ENCODE measurements at places on chromosomes 4 and X.

- DNase-seq: no peak
Observed at GRCh38 chr4:97367878-97368277, 775.4 kb downstream of the STPG2 start.

DNA sequence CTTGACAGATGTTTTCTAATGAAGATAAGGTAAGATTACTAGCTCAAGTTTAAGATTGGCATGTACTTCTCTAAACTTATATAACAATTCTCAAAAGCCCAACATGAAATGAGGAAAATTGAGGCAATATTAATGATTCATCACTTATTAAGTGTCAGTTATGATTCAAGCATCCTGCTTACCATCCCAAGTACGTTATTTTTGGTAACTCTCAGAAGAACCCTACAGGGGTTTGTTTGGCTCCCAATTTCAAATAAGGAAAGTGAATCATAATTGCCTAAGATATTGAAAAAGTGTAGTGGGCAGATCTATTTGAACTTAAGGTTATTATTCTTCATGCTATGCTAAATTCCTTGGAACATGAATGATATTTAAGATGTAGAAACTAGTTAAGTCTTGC, 387.9 kb upstream of the TENM3 start:
- DNase-seq: no peak

DNA sequence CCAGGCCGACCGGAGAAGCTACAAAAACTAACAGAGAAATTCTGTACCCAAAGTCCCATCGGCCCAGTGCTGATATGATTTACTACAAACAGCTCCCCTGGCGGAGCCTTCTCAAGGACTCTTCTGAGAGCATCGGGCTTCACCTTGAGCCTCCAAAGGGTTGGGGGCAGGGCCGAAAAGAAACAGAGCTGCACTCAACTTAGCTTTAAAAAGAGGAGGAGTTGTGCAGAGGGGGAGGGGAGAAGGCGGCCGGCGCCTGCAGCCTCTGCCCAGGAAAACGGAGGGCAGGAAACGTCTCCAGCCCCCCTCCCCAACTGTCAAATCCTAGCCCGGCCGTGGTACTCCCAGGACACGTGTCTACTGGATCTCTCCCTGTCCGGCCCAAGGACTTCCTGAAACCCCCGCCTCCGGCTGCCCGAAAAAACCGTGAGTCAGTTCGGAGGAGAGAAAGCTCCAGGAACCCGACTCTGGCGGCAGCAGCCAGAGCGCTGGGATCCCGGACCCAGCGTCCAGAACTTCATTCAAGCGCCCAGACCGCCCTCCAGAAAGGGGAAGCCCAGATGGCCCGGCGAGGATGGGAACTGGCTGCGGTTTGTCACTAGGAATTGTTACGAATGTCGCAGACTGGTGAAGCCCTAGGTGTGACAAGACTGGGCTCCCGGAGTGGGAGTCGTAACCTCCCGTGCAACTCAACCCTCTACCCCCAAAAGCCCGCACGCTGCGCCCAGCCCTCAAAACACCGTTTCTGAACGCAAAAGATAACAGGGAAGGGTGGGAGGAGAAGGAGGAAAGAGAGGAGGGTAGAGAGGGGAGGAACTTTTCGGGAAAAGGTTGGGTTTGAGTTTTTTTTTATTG, 973 bp downstream of the ADAMTS3 start:
- DNase-seq: peak; percentile 39

GRCh38 chrX:15245896-15246295, 24.0 kb downstream of the ASB9 start:
- DNase-seq: no peak

DNA sequence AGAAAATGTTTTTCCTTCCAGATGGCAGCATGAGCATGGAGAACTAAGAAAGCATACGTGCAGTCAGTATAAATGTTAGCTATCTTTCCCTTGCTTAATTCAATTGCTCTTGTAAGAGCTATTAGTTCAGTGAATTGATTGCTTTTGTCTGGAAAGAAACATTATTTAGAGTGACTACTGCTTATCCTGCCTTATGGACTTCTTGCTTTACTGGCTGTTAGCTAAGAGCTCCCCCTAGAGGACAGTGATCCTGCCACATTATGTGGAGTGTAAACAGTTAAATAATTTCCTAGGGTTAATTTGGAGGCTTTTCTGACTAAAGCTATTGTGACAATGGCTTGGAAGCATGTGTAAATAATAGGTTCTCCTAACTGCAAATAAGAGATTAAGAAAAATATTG, 1402.4 kb downstream of the FAM133A start:
- DNase-seq: no peak

- DNase-seq: no peak
Observed at GRCh38 chrX:124764354-124764753, 418.0 kb downstream of the SH2D1A start.

GRCh38 chrX:8190341-8190830, 19.3 kb upstream of the VCX2 start:
- DNase-seq: no peak

DNA sequence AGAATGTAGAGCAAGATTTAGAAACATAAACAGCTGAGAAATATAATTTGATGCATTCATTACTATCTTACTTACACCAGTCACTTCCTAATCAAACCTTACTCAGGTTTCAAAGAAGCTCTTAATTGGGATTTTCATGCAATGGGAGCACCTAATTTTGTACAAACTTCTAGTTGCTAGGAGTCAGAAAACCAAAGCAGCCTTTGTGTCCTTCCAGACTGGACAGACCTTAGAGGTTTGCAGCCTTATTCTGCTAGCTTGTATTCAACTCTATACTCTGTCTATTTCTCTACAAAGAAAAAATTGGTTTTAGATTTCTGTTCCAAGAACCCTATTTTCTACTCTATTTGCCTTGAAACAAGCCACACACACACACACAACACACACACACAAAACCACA, 19.4 kb downstream of the GABRA2 start:
- no peak for DNase-seq

GRCh38 chrX:35461164-35461563, 337.0 kb upstream of the MAGEB16 start:
- DNase-seq: no peak

- DNase-seq: no peak
Observed at GRCh38 chr4:90165883-90166282, 38.7 kb downstream of the CCSER1 start.

- peak; percentile 10 for DNase-seq
Observed at GRCh38 chrX:44343412-44344141, at the start of gene EFHC2. Gene EFHC2 (minus strand): TSS chrX:44343672. CDS start chrX:44343588, 84 bp downstream.

DNA sequence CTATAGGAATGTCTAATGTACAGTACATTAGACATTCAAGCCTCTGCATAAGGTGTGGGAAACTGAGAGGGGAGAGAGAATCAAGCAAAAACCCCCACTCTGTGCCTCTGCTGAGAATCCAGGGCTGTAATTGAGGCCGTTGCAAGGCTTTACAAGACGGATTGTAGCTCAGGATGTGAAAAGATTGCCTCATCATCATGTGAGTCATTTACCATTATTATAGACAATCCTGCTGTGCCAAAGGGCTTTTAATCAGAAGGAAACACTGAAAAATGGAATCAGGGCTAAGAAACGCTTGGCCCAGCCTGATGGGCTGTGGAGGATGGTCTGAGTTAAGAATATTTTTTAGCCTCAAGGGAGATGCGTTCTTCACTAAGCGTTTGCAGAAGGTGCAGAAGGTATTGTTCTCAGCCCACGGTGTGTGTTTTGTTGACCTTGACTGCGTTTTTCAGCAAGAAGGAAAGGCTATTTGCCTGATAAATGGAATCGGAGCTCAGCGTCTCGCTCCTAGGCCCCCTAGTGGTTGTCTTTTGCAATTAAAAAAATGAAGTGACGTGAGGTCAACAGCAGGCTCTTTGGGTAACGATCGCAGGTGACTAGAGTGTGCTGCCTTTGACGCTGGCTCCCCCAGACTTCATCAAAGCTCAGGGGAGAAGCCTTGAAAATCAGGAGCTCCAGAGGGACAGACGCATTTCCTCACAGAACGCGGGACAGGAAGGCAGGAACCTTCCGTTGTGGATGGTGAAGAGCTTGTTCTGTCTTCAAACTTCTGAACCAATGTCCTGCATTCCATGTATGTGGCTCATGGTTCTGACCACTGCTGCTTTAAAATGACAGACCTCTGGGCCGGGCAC, 18.1 kb upstream of the CHRNA9 start:
- peak; percentile 57 for DNase-seq

GRCh38 chr4:180596888-180597483, 1646.2 kb upstream of the TENM3 start:
- no peak for DNase-seq

GRCh38 chr4:154025110-154025509, 236.2 kb upstream of the SFRP2 start:
- DNase-seq: no peak

DNA sequence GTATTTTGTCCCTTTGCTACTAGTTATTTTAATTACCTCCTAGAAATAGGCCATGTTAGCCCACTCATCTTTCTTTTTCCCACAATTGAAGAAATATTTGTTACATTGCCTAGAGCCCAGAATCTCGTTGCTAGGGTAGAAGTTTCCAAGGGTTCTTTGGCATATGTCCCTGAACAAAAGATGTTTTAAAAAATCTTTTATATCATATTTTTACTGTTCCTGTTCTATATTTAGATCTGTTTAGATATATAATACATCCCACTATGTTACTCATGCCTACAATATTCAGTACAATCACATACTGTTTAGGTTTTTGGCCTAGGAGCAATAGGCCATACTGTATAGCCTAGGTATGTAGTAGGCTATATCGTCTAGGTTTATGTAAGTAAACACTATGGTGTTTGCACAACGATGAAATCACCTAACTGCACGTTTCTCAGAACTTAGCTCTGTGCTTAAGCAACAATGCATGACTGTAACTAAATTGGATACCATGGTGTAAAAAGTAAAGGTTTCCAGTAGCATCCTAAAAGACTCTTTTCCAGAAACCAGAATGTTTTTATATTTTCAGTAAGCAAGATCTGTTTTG, 236.0 kb upstream of the SLIT2 start:
- no peak for DNase-seq

GRCh38 chrX:119574394-119575266, at the start of gene UBE2A:
Gene UBE2A (plus strand): TSS chrX:119574563. CDS start chrX:119574712, 149 bp downstream.
- peak; percentile 80 for DNase-seq

- no peak for DNase-seq
Observed at GRCh38 chr4:159673221-159673620, 570.3 kb downstream of the RAPGEF2 start.

DNA sequence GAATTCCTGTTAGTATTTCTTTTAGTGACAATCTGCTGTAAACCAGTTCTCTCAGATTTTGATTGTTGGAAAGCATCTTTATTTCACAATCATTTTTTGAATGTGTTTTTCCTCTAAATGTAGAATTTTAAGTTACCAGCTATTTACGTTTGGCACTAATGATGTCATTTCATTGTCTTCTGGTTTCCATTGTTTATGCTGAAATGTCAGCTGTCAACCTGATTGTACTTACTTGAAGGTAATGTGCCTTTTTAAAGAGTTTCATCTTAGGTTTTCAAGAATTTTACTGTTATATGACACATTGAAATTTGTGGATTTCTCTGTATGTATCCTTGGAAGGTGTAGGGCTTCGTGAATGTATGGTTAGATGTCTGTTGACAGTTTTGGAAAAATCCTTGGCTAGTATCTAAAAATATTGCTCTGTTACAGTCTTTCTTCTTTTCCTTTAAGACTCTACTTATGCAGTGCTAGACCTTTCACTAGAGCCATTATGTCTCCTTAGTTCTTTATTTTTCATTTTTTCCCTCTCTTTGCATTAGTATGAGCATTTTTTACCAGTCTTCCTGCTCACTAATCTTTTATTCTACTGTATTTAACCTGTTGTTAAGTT, 30.4 kb downstream of the SMAD1 start:
- DNase-seq: no peak

- no peak for DNase-seq
Observed at GRCh38 chr4:139025841-139026240, 10.3 kb downstream of the NOCT start.

GRCh38 chr4:16150716-16151115, 66.9 kb upstream of the PROM1 start:
- DNase-seq: no peak

DNA sequence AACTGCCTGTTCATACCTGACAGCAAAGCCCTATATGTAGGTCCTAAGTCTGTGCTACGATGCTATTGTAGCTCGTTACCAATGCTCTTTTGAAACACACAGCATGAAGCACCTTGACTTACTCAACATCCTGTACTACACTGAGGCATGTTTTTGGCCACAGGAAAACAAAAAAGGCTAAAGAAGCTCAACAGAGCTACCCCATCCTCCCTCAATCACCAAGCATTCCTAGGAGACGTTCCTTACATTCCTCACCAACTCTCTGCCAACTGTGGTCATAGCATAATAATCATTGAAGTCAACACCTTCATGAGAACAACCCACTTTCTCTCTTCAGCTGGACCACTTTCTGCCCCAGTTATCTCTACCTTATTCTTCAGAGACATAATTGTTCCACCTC, 73.7 kb upstream of the SLC25A43 start:
- DNase-seq: no peak

DNA sequence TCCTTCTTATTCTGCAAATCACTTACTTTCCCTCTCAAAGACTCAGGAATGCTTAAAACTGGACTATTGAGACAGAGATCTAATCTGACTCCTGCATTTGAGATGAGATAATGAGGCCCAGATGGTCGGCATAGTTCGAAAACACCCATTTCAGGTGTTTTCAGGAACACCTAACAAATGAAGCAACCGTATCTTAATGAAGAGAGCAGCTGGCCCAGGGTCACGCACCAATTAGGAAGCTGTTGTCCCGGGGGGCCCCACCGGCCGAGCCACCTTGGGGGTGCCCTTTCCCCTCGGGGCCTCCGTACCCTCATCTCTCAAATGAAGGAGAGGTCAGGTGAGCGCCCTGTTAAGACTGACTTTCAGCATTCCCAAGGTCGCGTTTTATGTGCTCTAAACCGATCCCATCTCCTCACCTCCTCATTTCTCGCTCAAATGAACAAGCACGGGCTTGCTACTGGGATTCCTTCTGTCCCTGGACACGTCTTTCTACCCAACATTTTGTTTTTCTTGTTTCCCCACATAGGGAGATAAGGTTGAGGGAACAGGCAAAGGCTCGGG, 824 bp downstream of the LRPAP1 start:
- no peak for DNase-seq

DNA sequence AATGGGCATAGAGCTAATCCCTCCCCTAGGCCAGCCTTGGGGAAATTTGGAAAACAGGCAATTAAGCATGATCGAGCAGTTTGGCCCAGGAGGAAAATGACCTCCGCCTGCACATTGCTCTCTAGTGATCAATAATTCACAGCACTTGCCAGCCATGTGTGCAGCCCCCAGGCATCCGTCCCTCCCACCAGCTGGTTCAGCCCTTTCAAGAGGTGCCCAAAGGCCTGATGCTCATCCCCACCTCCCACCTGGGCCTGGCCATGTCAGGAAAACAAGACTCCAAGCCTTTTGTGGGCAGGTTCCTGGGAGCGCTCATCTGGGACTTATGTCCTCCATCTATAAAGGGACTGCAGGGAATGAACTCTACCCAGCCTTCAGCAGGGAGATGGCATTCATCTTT, 17.5 kb upstream of the PPP2R2C start:
- DNase-seq: no peak

GRCh38 chr4:27218013-27218412, 357.4 kb downstream of the STIM2 start:
- DNase-seq: no peak
